ENCODE measurements at places on chromosomes 12 and 14. TPM values are rescaled to one million over a fixed set of nuclear protein-coding genes. Genes with fewer than 3 reads are reported as not detected.
A peak's percentile ranks its signal among the peaks of the same experiment; 100 is the strongest.

The PMCH gene
- not detected for total RNA-seq

The OTOGL gene
- 15.0 TPM for total RNA-seq

The CD9 gene
- 11.6 TPM for total RNA-seq

The TAS2R7 gene
- total RNA-seq = not detected

The TRPV4 gene
- 4.1 TPM for total RNA-seq

The MEG3 gene
- total RNA-seq = not detected

The LUM gene
- 2.5 TPM for total RNA-seq

The FZD10 gene
- 0.14 TPM for total RNA-seq

The PKP2 gene
- 376 TPM for total RNA-seq

The HHIPL1 gene
- 0.14 TPM for total RNA-seq

The SLCO1B1 gene
- total RNA-seq = not detected

The ARG2 gene
- 11.0 TPM for total RNA-seq

DNA sequence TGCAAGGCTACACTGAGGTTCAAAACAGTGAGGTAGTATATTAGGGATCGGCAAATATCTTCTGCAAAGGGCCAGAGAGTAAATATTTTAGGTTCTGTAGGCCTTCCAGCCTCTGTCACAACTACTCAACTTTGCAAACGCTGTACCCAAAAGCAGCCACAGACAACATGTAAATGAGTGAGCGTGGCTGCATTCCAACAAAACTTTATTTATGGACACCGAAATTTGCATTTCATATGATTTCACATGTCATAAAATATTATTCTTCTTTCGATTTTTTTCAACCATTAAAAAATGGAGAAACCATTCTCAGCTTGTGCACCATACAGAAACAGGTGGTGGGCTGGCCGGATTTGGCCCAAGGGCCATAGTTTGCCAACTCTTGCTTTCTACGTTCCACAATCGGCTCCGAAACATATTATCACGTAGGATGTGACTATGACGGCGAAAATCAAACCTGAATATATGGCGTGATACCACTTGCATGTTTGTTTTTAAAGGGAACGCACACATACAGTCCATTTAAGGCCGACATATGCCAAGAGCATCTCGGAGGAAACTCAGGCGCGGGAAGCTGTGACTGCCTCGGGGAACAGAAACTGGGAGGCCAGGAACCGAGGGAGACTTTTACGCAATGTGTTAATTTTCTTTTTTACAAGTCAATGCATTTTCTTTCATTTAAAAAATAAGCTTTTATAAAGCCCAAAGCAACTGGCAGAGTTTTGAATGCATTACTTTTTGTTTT, 7.1 kb downstream of the NCOR2 start:
- DNase-seq = no peak

- DNase-seq = no peak
These were observed 156.5 kb downstream of the KCNK10 start for GRCh38 chr14:88166616-88167015.

GRCh38 chr12:67712011-67712410, 63.5 kb downstream of the DYRK2 start:
- DNase-seq = no peak

DNA sequence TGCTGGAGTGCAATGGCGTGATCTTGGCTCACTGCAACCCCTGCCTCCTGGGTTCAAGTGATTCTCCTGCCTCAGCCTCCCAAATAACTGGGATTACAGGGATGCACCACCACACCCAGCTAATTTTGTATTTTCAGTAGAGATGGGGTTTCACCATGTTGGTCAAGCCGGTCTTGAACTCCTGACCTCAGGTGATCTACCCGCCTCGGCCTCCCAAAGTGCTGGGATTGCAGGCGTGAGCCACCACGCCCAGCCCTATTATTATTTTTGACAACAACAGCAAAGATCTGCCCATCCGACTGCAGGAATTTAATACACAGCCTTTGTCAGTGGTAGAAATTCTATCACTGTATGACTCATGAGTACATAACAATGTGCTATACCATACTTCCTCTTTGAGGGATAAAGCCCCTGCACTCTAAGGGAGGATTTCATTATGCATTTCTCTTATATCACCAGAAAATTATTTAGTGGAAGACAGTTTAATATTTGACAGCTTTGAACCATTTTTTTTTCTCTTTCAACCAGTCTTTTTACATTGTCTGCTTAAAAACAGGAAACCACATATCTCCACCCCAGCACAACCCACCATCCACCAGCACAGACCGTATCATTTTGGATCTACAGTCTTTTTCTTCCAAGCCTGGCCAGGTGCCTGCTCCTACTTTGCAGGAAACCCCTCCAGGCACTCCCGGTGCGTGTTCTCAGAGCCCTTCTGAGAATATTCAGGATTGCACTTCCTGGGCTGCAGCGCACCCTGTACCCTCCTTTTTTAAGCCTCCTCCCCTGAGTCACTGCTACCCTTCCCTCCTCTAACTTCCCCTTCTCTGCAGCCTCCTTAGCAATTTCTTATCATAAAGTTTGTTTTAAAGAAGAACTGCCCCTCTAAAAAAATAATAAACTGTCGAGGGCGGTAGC, 594 bp downstream of the ARHGDIB start:
- peak; percentile 86 for DNase-seq

DNA sequence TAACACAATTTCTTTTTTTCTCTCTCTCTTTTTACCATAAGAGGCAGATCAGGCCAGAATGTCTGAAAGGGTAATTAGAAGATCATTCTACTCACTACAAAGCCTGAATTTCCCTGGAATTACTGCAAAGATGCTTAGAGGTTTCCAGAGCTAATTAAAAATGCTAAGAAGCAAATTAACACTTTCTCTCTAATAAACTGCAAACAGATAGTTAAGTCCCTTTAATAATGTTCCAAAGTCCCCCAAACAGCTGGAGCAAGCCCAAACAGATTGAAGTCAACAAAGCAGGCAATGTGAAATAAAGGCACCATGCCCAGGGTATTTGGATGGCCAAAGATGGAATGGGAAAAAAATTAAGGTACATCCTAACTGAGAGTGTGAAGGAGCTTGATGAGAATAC, 208.8 kb upstream of the LRFN5 start:
- DNase-seq = no peak

- no peak for DNase-seq
These were observed 20.7 kb upstream of the TCP11L2 start for GRCh38 chr12:106281804-106282203.

GRCh38 chr14:99264691-99265450, 7.1 kb downstream of the BCL11B start:
- DNase-seq = no peak

GRCh38 chr12:117640511-117640910, 279.1 kb upstream of the NOS1 start:
- no peak for DNase-seq

- DNase-seq = no peak
These were observed 148.7 kb upstream of the KRR1 start for GRCh38 chr12:75660107-75660530.

- no peak for DNase-seq
These were observed 38.4 kb upstream of the CCT2 start for GRCh38 chr12:69546693-69547438.

- no peak for DNase-seq
These were observed 13.6 kb upstream of the TAS2R14 start for GRCh38 chr12:10952645-10953044.

GRCh38 chr14:69789118-69789640, 7.9 kb downstream of the SLC10A1 start:
- DNase-seq = no peak

GRCh38 chr12:111361717-111362576, 6.9 kb downstream of the PHETA1 start:
- no peak for DNase-seq

- no peak for DNase-seq
These were observed 1.2 kb downstream of the MLF2 start for GRCh38 chr12:6751767-6752166.

DNA sequence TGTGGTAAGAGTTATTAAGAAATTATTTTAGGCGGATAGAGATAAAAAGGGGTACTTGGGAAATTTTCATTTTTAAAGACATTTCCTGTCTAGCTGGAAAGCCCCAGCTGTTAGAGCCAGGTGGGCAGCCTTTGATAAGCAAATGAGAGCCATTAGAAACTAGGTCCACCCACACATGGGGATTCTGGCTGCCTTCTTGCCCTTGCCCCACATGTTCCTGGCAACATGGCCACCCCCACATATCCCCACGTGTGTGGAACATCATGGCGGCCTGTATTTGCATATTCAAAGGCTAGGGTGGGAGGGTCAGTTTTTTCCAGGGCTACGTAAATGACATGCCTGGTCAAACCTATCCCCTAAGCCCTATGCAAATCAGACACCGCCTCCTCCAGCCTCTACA, 1382.1 kb downstream of the AACS start:
- DNase-seq = no peak

- no peak for DNase-seq
These were observed 21.3 kb downstream of the TPCN1 start for GRCh38 chr12:113242560-113242959.

GRCh38 chr12:68403296-68403695, 71.1 kb upstream of the MDM1 start:
- no peak for DNase-seq

DNA sequence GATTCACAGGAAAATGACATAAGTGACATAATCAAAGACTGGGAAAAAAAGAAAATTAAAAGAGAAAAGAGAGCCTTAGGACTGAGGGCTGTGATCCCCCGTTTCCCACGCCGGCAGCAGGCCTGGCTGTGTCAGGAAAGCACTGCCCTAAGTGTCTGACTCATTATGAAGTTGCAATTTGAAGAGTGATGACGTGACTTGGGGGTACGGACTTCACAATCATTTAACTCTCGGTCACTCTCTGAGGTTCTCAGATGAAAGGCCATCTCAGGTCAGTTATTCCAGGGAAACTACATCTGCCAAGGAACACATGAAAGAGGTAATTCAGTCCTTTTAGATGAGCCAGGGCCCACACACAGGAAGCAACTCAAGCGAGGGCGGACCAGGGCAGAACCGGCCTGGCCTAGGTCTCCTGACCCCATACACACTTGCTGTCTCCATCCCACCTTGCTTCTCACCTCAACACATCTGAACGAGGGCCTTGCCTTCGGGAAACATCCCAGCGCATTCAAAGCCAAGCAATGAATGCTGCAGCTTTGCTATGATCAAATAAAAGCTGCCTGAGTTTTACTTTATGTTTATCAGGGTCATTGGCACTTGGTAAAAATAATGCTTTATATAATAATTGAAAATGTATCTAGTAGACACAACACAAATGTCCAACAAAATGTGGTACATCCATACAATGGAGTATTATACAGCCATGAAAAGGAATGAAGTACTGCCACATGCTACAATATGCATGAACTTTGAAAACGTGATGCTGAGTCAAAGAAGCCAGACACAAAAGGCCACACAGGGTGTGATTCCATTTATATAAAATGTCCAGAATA, 2.7 kb downstream of the SSH1 start:
- peak; percentile 94 for DNase-seq

GRCh38 chr12:51174501-51174900, 1.6 kb upstream of the TFCP2 start:
- DNase-seq = no peak

DNA sequence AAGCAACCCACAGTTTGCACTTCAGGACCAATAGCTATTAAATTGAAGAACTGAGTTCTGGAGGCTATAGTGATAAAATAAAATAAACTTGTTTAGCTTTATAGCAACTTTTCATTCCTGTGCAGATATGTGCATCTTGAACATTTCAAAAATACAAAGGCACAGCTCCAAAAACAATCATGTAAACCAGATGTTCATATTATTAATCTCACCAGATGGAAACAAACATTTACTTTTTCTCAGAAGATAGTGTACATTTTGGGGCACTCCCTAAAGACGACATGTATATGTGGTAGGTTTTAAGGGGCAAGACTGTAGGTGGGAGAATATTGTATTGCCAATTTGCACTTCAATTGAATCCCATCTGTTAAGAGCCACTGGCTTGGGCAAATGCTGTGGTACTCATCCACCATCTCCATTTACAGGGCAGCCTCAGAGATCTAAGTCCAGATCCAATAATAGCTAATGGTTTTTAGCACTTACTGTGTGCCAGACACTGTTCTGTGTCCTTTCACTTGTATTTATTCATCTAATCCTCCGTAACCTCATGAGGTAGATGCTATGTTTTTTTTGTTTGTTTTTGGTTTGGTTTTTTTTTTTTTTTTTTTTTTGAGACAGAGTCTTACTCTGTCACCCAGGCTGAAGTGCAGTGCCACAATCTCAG, 49.1 kb downstream of the PTGER2 start:
- DNase-seq = no peak

DNA sequence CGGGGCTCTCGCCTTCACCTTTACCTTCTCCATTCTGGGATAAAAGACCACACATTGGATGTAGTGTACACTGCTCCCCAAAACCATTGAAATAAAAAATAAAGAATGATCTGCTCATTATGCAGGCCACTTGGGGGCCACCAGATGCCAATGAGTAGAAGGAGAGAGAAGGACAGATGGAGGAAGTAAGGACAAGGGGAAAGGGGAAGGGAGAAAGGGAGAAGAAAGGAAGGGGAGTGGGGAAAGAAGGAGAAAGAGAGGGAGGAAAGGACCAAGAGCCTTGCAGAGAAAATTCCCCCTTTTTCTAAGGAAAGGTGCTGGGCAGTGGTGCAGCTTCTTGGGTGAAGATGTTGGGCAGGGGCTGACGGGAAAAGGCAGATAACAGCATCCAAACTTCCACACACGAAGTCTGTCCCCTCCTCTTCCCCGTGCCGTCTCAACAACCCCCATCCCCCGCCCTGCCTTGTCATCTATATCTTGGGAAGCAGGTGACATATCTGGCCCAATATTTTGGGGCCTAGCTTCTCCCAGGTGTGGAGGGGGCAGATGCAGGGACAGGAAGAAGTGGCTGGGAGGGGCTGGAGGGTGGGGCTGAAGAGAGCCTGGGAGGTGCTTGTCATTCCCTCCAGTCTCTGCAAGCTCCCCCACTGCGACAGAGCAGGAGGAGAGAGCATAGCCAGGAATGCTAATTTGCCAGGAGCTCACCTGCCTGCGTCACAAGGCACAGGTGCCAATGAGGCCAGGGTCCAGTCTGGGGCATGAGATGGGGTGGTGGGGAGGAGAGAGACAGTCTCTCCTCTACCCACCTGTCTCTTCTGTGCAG, 107.5 kb downstream of the SINHCAF start:
- DNase-seq = no peak

DNA sequence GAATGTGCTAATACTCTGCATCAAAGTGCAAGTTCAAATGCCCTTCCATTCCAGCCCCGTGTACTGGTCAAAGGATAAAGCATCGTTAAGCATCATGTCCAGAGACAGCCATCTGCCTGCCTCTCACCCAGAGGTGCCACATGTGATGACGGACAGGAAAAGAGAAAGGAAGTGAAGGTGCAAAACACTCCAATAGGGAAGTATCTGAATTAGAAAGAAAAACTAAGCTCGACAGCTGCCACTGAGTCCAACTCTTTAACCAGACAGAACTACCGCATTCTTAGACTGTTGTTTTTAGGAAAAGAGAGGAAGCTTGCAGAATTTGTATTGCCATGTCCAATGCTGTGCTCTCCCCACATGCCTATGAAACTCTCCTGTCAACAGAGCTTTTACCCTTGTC, 465.0 kb upstream of the SOX5 start:
- no peak for DNase-seq

All from cardiac muscle cell (in vitro differentiated cells and primary cell).